ENCODE measurements at places on chromosomes 3 and 15. TPM values are rescaled to one million over a fixed set of nuclear protein-coding genes. Genes with fewer than 3 reads are reported as not detected.

DNA sequence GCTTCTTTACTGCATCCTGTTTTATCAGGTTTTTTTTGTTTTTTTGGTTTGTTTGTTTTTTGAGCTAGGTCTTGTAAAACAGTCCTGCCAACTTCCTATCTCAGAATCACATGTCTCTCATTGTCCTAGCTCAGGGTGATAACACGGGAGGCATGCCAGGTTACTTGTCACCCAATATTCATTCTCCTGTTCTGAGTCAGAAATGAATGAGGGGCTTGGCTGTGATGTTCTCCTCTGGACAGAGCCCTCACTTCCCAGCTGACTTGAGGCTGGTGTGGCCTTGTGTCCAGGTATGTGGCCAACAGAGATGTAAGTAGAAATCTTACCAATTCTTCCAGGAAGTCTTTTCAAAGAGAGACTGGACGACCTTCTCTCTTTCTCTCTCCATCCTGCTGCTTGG lies 317.0 kb downstream of the GABRB3 start:
- no peak for DNase-seq

Gene ATP13A5
- polyA plus RNA-seq, result 1.3 TPM

- DNase-seq, result no peak
These were observed 117.5 kb downstream of the TPRG1 start for GRCh38 chr3:189289251-189289650.

GRCh38 chr15:100787567-100788417 lies 91.8 kb upstream of the ALDH1A3 start:
- no peak for DNase-seq

Gene FGD5
- 18.8 TPM for polyA plus RNA-seq

- DNase-seq, result no peak
These were observed 85.6 kb downstream of the EPHA6 start for GRCh38 chr3:96900031-96900430.

- no peak for DNase-seq
These were observed 3.3 kb downstream of the TRIM71 start for GRCh38 chr3:32820971-32821685.
